ENCODE measurements at places on chromosomes 12 and 14. TPM values are rescaled to one million over a fixed set of nuclear protein-coding genes. Genes with fewer than 3 reads are reported as not detected.

GRCh38 chr14:89401241-89401640 is 15.8 kb downstream of the FOXN3 start:
- H3K4me3 ChIP-seq, result no peak overlapping the region
- H3K27ac ChIP-seq, result no peak overlapping the region
- H3K4me1 ChIP-seq, result peaks cover 8% of the 10 kb centered on the region
- H3K27me3 ChIP-seq, result no peaks in the 10 kb centered on the region

DNA sequence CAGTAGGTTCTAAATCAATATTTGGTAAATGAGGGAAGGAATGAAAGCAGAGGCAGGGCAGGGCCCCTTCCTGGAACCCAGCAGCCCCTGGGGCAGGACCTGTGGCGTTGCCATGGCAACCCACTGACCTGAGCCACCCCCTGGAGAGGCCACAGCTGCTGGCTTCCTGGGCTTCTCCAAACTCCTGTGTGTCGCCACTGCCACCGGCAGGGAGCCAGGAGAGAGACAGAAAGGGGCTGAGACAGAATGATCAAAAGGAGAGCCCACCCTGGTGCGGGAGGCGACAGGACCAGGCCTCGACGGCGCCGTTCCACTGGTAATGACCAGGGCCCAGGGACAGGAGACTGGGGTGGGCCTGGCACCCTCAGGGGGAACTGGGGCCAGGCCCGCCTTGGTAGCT is 18.2 kb downstream of the RFX4 start:
- no peak for DNase-seq
- no peaks in the 10 kb centered on the region for H3K27me3 ChIP-seq
- H3K27ac ChIP-seq, result no peak overlapping the region
- H3K36me3 ChIP-seq, result no peaks in the 10 kb centered on the region
- H3K4me1 ChIP-seq, result no peaks in the 10 kb centered on the region
- no peak overlapping the region for H3K4me3 ChIP-seq

OASL gene
- 2.7 TPM for total RNA-seq

DNA sequence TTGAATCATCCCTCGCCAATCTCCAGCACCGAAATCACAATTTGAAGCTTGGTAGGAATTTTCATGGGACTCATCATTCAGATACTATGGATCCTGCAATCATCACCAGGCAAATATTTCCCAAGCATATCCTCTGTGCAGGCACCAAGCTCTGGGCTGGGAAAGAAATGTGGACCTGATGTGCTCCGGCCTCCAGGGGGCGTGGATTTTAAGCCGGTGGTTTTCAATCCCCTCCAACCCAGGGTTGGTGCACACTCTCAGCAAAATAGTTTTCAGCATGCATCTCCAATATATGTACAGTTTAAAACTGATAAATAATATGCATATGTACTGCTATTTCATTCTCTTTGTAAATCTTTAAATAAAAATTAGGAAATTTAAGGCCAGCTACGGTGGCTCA is 98.9 kb downstream of the RBM19 start:
- no peak overlapping the region for H3K4me3 ChIP-seq
- H3K36me3 ChIP-seq, result no peaks in the 10 kb centered on the region
- no peaks in the 10 kb centered on the region for H3K27me3 ChIP-seq
- no peak for DNase-seq
- no peak overlapping the region for H3K27ac ChIP-seq

- DNase-seq, result peak; percentile 44
- no peaks in the 10 kb centered on the region for H3K27me3 ChIP-seq
- H3K4me1 ChIP-seq, result peaks cover 52% of the 10 kb centered on the region
- peak overlapping the region; percentile 96 for H3K27ac ChIP-seq
- no peaks in the 10 kb centered on the region for H3K36me3 ChIP-seq
These were observed 1.6 kb downstream of the RHOF start for GRCh38 chr12:121791671-121792551.

DNA sequence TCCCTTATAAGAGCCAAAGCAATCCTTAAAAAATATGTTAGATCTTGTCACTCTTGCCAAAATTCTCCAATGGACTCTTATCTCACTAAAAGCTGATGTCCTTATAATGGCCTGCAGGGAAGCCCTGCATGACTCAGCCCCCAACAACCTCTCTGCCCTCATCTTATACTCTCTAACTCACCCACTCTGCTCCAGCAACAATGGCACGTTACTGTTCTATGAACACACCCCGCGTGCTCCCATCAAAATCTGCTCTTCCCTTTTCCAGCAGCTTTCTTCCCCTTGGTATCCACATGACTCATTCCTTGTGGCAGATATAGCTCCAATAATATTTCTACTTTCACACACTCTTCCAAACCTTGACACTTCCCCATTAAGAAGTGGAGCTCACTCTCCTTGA is 108.1 kb downstream of the DENND5B start:
- no peaks in the 10 kb centered on the region for H3K36me3 ChIP-seq
- H3K4me3 ChIP-seq, result no peak overlapping the region
- no peaks in the 10 kb centered on the region for H3K27me3 ChIP-seq
- no peak for DNase-seq

GRCh38 chr12:128830505-128830893 is 6.7 kb upstream of the SLC15A4 start:
- H3K36me3 ChIP-seq, result no peaks in the 10 kb centered on the region
- no peaks in the 10 kb centered on the region for H3K27me3 ChIP-seq
- peaks cover 6% of the 10 kb centered on the region for H3K4me1 ChIP-seq
- DNase-seq, result no peak

DNA sequence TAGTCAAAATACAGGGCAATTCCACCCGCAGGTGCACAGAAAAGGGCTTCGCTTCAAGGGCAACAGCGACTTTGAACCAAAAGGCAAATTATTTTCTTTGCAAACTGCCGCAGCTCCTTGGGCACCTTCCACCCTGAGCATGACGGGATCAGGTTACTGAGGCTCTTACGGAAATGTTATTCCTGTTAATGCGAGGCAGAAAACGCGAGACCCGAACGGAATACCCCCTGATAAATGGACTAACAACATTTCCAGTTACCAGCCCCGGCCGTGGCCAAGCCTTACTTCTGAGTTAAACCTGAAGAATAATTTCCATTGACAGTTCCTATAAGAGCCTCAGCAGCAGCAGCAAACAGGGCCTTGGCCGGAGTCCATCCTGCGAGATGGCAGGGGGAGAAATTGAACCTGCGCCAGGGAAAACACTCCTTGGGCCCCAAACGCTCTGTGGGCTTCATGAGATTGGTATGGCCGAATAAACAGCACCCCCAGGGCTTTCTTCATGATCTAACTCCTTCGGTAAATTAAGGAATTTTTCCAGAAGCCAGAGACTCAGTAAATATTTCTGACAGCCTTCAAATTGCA is 70.0 kb upstream of the DICER1 start:
- H3K4me1 ChIP-seq, result no peaks in the 10 kb centered on the region
- DNase-seq, result no peak
- no peaks in the 10 kb centered on the region for H3K27me3 ChIP-seq

DNA sequence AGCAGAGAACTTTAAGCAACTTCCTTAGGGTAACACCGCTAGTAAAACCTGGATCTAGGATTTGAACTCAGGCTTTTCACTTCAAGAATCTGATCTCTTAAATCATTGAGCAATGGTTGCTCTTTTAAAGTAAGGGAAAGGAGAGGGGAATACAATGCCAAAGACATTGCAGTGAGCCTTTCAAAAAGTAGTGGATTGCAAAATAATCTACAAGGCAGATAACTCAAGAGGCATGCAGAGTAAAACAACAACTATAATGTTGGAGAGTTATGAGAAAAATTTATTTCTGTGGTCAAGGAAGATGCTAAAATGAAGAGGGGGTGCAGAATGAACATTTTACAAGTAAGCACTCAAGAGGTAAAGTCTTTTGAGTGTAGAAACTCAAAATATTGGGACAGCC is 432.6 kb downstream of the C12orf50 start:
- no peak for DNase-seq
- no peaks in the 10 kb centered on the region for H3K36me3 ChIP-seq
- no peaks in the 10 kb centered on the region for H3K4me1 ChIP-seq
- H3K4me3 ChIP-seq, result no peak overlapping the region
- no peaks in the 10 kb centered on the region for H3K27me3 ChIP-seq

- H3K4me1 ChIP-seq, result peaks cover 4% of the 10 kb centered on the region
- H3K36me3 ChIP-seq, result no peaks in the 10 kb centered on the region
- no peak overlapping the region for H3K27ac ChIP-seq
- peak; percentile 80 for DNase-seq
- H3K4me3 ChIP-seq, result peak overlapping the region; percentile 49
These were observed 1346.4 kb downstream of the TMEM121 start for GRCh38 chr14:106872611-106873446.

ITGB7 gene
- total RNA-seq, result 408 TPM

C12orf60 gene
- 1.9 TPM for total RNA-seq

CCDC175 gene
- total RNA-seq, result not detected

GRCh38 chr12:12331896-12332295 is 18.1 kb downstream of the MANSC1 start:
- no peaks in the 10 kb centered on the region for H3K27me3 ChIP-seq
- H3K36me3 ChIP-seq, result peaks cover 3% of the 10 kb centered on the region
- peaks cover 18% of the 10 kb centered on the region for H3K4me1 ChIP-seq
- no peak overlapping the region for H3K27ac ChIP-seq
- DNase-seq, result no peak

TPI1 gene
- 134 TPM for total RNA-seq

NOPCHAP1 gene
- total RNA-seq, result 18.0 TPM

DNA sequence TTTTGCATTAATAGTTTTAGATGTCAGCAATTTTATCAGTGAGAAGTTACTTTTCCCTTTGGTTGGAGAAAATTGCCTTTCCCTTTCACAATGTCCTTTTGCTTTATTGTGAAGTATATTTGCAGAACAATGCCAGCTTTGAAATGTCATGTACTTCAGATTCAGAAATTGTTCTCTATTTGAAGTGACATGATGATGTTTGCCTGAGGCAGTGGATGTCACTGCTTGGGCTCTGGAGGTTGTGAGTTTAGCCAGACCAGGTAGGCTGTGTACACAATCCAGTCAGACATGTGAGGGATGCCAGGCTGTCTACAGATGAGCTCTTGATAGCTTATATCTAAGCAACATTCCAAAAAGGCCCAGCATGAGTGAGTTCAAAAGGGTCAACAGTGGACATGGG is 451.9 kb upstream of the FBXO33 start:
- no peaks in the 10 kb centered on the region for H3K27me3 ChIP-seq
- no peak overlapping the region for H3K27ac ChIP-seq
- H3K4me1 ChIP-seq, result no peaks in the 10 kb centered on the region

DNA sequence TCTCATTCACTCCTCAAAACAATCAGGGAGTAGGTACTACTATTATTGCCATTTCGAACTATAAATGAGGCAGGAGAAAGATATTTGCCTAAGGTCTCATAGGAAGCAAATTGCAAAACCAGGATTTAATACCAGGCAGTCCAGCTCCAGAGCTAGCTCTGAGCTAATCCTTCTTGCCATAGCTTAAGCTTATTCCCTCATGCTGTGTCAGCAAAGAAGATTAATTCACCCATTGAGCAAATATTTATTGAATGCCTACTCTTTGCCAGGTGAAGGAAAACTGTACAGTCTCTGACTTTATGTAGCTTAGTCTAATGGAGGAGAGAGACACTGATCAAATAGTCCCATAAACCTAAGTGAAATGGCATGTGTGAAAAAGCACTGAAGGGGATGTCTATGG is 19.5 kb downstream of the KCNA5 start:
- no peaks in the 10 kb centered on the region for H3K4me1 ChIP-seq
- H3K36me3 ChIP-seq, result no peaks in the 10 kb centered on the region
- H3K27ac ChIP-seq, result no peak overlapping the region
- H3K4me3 ChIP-seq, result no peak overlapping the region
- DNase-seq, result no peak

GRCh38 chr12:30936036-30936435 is 9.5 kb downstream of the TSPAN11 start:
- H3K4me1 ChIP-seq, result no peaks in the 10 kb centered on the region
- no peaks in the 10 kb centered on the region for H3K36me3 ChIP-seq
- DNase-seq, result no peak

- no peaks in the 10 kb centered on the region for H3K27me3 ChIP-seq
- H3K27ac ChIP-seq, result no peak overlapping the region
- no peaks in the 10 kb centered on the region for H3K4me1 ChIP-seq
These were observed 24.0 kb upstream of the LGR5 start for GRCh38 chr12:71415336-71416231.

GRCh38 chr12:48286665-48287064 is 64.1 kb downstream of the ZNF641 start:
- no peak overlapping the region for H3K4me3 ChIP-seq
- peaks cover 12% of the 10 kb centered on the region for H3K4me1 ChIP-seq
- H3K27ac ChIP-seq, result no peak overlapping the region
- H3K27me3 ChIP-seq, result no peaks in the 10 kb centered on the region
- no peak for DNase-seq

- peaks cover 14% of the 10 kb centered on the region for H3K36me3 ChIP-seq
- no peaks in the 10 kb centered on the region for H3K4me1 ChIP-seq
- no peak for DNase-seq
- H3K27me3 ChIP-seq, result no peaks in the 10 kb centered on the region
- no peak overlapping the region for H3K27ac ChIP-seq
- H3K4me3 ChIP-seq, result no peak overlapping the region
These were observed 20.3 kb downstream of the FCF1 start for GRCh38 chr14:74733221-74733620.

- peaks cover 41% of the 10 kb centered on the region for H3K4me1 ChIP-seq
- no peak for DNase-seq
- no peak overlapping the region for H3K4me3 ChIP-seq
- no peaks in the 10 kb centered on the region for H3K36me3 ChIP-seq
These were observed 22.8 kb downstream of the GNG2 start for GRCh38 chr14:51883232-51883631.

- H3K27ac ChIP-seq, result no peak overlapping the region
- no peak overlapping the region for H3K4me3 ChIP-seq
- no peak for DNase-seq
- no peaks in the 10 kb centered on the region for H3K4me1 ChIP-seq
- peaks cover 11% of the 10 kb centered on the region for H3K36me3 ChIP-seq
- no peaks in the 10 kb centered on the region for H3K27me3 ChIP-seq
These were observed 187.0 kb downstream of the ETV6 start for GRCh38 chr12:11836282-11837151.

DNA sequence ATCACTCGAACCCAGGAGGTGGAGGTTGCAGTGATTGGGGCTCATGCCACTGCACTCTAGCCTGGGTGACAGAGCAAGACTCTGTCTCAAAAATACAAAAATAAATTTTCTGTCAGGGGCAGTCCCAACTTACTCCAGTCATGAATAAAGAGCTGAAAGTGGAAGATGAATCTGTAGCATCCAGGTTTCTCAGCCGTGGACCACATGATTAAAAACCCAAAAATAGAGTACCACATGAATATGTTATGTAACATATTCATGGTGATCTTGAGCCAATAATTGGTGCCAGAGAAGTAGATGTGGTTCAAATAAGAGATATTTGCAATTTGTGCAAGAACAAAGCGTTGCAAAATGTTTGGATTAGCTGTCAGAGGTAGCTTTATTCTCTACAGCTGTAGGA is 23.1 kb downstream of the SPIC start:
- no peaks in the 10 kb centered on the region for H3K27me3 ChIP-seq
- no peaks in the 10 kb centered on the region for H3K4me1 ChIP-seq
- no peak overlapping the region for H3K4me3 ChIP-seq
- DNase-seq, result no peak
- H3K27ac ChIP-seq, result no peak overlapping the region

GPRC5D gene
- not detected for total RNA-seq
